ENCODE measurements at places on chromosomes 3 and 15. TPM values are rescaled to one million over a fixed set of nuclear protein-coding genes. Genes with fewer than 3 reads are reported as not detected.

CFAP100 gene
- not detected for total RNA-seq

GOLGA6L6 gene
- not detected for total RNA-seq

CHRNA3 gene
- 2.4 TPM for total RNA-seq

UCN2 gene
- total RNA-seq: 0.60 TPM

LDHAL6B gene
- total RNA-seq: not detected

ARL14 gene
- not detected for total RNA-seq

GPR62 gene
- total RNA-seq: 0.36 TPM

ACP3 gene
- 27.8 TPM for total RNA-seq

CGNL1 gene
- 36.4 TPM for total RNA-seq

PAQR5 gene
- total RNA-seq: 0.89 TPM

GOLGA8N gene
- total RNA-seq: 9.9 TPM

IL20RB gene
- total RNA-seq: 0.86 TPM

FRMD5 gene
- 2.3 TPM for total RNA-seq

SLC12A1 gene
- total RNA-seq: 0.14 TPM

SEMA3B gene
- total RNA-seq: 179 TPM

POLQ gene
- total RNA-seq: 6.2 TPM

NUTM1 gene
- total RNA-seq: not detected

KLF15 gene
- total RNA-seq: 1.1 TPM

HGD gene
- total RNA-seq: 0.29 TPM

CTXND1 gene
- total RNA-seq: not detected

C3orf22 gene
- total RNA-seq: not detected

TICRR gene
- 10.2 TPM for total RNA-seq

HSPBAP1 gene
- total RNA-seq: 11.1 TPM

LYZL4 gene
- total RNA-seq: not detected

ARGFX gene
- total RNA-seq: not detected

CCDC80 gene
- 134 TPM for total RNA-seq

SLC6A1 gene
- not detected for total RNA-seq
